Bone marrow (tissue), 2 donors: ENCODE measurements at places on chromosomes 13 and 19.

DNA sequence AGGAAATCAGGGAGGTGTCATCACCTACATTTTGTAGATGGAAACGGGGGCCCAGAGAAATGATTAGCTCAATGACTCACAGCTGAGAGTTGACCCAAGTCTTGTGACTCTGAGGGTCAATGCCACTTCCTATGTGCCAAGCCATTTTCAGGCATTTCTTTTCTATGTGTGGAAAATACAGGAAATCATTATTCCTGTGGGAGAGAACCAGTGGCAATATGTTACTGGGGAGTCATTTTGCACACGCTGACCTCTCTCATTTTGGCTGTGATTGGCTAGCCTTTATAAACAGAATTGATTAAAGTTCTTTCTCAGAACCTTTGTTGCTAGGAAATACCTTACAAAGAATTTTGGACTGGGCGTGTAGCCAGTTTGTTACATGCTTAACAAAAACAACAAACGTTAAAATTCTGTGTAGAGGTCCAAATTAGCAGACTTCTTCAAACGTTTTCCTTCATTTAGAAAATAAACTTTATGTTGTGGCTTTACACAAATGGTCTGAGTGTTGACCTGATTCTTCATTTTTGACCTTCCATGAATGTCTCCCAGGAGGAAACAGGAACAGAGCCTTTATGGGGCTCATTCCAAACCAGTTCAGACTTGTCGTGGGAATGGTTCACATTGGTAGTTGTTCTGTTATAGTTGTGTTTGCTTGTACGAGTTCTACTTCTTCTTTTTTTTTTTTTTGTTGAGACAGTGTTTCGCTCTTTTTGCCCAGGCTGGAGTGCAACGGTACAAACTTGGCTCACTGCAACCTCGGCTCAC is 11.4 kb downstream of the PCCA start:
- DNase-seq, result no peak

DNA sequence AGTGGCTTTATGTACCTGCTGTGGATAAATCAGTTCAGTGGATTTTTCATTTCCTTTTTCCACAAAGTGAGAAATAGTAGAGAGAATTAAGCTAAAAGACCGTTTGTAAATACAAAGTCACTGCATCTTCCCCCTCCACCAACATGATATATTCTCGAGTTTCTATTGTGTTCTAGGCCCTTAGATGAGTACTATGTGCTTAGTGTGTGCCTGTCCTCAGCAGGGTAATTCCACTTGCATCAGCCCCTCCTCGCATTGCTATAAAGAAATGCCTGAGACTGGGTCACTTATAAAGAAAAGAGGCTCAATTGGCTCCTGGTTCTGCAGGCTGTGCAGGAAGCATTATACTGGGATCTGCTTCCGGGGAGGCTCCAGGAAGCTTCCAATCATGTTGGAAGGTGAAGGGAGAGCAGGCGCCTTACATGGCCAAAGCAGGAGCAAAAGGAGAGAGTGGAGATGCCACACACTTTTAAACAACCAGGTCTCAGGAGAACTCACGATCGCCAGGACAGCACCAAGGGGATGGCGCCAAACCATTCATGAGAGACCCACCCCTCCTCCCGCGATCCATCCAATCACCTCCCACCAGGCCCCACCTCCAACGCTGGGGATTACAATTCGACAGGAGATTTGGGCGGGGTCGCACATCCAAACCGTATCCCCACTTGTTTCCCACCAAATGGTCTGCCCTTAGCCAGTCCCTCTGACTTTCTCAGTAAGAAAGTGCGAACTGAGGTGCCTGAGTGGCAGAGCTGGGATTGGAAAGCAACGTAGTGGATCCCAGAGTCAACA is 102.3 kb upstream of the ABCC4 start:
- no peak for DNase-seq

GRCh38 chr19:17607936-17608335 is 52.5 kb downstream of the COLGALT1 start:
- DNase-seq, result no peak

- no peak for DNase-seq
These were observed 18.9 kb upstream of the ENOX1 start for GRCh38 chr13:43805681-43806128.

GRCh38 chr13:113761136-113761535 is 2.1 kb downstream of the TMEM255B start:
- DNase-seq, result no peak

- no peak for DNase-seq
These were observed 904.8 kb upstream of the PCDH20 start for GRCh38 chr13:62320129-62321108.

- DNase-seq, result no peak
These were observed 179.4 kb downstream of the NDFIP2 start for GRCh38 chr13:79660361-79660760.

DNA sequence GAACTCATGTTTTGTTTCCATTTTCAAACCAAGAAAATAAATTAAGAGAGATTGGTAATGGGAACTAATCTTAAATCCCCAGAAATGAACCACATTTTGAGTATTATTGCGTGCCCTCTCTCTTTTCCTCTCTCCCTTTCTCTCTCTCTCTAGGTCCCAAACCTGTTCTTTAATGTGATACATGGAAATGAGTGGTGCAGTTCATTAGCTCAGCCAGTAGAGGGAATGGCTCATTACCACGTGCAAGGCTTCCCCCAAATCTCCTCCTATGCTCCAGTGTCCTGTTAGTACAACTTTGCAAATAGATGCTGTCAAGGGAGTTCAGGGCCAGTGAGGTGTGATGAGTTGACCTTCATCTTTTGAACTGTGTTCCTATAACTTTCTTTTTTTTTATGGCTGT is 178.4 kb downstream of the FGF9 start:
- peak; percentile 1 for DNase-seq

DNA sequence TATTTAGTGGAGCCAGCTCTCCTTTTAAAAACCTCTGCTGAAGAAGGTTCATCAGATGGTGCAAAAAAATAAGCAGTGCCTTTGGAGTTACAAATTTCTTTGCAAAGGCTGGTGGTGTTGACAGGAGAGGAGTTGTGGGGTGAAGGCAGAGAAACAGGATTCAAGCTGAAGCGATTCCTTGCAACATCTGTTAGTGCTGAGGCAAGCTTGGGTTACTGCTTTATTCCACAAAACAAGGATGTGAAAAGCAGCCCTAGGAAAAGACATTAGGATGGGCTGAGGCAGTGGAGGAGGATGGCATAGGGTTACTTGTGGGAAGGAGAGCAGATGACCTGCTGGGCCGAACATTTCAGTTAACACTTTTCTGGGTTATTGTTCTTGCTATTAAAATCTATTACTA is 390.7 kb downstream of the DLEU7 start:
- no peak for DNase-seq

- DNase-seq, result no peak
These were observed 24.0 kb downstream of the LDLR start for GRCh38 chr19:11113140-11113708.
